ENCODE measurements at places on chromosomes 2 and 18.
A peak's percentile ranks its signal among the peaks of the same experiment; 100 is the strongest.

DNA sequence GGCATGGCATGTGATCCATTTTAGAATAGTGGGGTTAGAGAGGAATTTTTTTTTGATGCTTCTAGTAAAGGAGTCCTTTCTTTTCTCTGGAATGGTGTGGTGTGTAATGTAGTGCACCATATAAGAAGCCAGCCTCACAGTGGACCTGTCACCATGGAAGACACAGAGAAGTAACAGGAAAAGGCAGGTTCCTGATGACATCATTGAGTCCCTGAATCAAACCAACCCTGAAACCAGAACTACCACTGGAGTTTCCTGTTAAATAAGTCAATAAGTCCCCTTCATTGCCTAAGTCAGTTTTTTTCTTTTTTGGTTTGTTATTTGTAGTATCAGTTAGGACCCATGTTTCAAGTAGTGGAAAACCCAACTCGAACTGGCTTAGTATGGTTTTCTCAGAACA lies 11.9 kb downstream of the ADCYAP1 start:
- DNase-seq, result no peak

DNA sequence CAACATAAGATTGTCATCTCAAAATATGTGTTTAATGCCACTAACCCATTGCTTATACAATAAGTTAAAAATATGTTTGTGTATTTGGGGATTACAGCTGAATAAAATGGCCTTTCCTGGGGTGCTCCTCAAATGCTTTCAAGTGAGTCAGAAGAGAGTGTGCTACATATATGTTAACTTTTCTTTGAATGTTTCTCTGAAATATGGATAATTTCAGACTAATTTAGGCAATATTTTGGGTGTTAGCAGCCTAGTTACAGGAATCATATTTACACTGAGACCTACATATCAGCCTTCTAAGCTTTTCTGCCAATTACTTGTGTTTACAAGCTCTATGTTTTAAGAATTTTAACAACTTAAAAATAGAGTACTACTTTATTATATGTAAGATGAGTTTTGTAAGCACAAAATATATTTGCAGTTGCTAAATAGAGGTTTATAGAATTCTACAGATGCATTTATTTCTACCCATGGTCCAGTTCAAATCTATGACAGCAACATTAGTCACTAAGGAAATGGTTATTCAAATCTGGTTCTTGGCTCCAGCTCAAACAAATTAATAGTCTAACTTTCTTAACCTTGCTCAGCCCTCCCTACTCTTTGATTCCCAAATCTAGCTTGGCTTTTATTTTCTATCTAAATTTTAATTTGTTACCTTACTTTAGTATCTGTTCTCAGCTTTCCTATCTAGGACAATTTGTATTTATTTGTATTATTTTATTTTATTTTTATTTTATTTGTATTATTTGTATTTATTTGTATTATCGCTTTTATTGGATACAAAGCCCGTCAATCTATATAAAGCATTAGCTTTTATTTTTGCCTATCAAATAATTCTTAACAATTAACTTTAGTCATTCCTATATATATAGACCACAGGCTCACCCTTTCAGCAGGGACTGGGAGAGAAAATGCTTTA lies 48.9 kb downstream of the FSIP2 start:
- no peak for DNase-seq

DNA sequence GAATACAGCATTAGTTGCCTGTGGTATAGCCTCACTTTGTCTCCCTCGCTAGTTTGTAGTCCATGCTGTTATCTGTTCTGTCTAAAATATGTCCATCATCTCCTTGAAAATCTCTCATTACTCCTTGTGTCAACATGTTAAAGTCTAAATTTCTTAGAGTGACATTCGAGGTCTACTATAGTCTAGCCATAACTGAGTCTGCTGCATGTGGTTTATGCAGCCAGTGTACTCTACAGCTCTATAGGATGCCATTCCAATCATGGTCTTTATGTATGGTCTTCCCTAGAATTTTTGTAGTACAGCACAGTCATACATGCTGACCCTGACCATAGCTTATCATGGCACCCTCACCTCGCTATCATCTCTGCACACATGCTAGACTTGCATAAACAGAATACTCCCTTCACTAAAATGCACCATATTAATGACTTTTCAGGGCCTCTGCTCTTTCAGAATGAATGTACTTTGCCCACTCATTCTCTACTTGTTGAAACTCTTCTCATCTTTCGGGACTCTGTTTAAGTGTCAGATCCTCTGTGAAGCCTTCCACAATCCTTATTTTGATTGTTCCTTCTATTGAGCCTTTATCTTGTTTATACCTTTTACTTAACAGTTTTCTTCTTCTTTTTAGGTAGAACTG lies 12.8 kb downstream of the TANK start:
- no peak for DNase-seq

DNA sequence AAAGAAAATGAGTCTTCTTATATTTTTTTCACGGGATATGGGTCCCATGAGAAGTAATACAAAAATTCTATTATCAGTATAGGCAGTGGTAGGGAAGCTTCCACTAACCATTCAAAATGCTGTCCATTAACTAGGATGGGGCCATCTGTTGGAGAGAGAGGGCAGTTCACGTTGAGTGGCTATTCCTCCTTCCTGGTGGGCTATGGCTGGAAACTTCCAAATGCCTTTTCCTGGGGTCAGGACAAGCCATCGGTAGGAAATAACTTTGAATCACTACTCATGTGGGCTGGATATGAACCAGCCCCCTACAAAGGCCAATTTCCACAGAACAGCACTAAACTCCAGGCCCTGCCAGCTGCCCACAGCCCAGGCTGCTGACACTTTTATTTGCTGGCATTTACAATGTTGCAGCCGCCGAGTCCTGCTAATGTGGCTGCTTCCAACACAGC lies 156.1 kb upstream of the HNRNPA3 start:
- DNase-seq, result no peak

- no peak for DNase-seq
These were observed 209.9 kb downstream of the SEPTIN10 start for GRCh38 chr2:109403841-109404201.

DNA sequence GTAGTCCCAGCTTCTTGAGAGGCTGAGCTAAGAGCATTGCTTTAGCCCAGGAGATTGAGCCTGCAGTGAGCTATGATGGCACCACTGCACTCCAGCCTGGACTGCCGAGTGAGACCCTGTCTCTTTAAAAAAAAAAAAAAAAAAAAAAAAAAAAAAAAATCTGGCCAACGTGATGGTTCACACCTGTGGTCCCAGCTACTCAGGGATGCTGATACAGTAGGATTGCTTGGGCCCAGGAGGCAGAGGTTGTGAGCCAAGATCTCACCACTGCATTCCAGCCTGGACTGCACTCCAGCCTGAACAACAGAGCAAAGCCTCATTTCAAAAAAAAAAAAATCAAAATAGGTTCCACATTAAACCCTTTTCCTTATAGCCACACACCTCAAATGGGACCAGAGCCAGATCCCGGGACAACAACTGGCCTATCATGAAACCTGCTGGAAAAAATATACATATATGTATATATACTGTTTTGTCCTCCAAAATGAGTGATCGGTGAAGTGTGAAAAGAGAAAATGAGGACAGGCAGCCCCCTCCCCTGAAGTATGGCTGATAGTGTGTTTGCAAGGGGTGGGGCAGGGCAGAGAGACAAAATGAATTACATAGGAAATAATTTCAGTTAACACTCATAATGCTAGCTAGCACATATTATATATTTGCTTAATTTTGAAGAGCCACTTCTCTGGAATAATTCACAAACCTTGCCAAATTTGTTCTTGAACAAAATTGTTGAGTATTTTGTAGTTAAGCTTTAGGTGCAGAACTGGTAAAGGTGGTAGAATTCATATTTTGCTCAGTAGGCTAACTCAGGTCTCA lies 22.9 kb downstream of the MAPRE2 start:
- DNase-seq, result no peak

GRCh38 chr2:196099916-196100315 lies 31.3 kb upstream of the DNAH7 start:
- DNase-seq, result no peak

DNA sequence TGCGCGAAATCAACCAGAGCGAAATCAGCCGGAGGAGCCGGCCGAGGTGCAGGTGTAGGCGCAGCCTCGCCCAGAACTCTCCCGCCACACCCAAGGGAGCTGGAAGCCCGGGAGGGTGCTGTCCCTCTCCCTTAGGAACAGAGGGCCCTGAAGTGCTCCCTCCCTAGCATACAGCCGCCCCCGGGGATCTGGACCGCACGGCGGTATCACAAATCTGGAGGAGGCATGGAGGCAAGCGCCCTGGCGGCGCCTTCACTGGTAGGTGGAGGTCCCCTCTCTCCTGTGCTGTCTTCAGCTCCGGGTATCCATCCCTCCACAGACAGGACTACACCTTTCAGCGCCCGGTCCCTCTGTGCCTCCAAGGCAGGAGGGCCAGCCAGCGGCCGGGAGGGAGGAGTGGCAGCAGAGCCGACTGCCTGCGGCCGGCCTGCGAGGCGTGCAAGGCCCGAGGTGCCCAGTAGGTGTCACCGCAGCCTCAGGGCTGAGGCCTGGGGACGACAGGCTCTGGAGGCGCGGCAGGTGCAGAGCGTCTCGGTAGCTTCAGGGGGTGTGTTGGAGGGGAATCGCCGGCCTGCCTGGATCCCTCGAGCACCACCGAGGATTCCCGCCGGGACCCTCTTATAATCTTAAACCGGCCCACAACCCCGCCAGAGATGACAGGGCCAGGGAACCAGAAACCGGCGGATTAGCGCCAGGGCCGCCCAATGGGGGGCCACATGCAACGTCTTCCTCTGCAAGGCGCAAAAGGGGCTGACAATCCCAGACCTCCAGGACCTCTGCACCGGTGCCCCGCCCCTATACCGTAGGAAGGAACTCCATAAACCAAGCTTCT lies 2.8 kb downstream of the IHH start:
- DNase-seq, result peak; percentile 38

GRCh38 chr18:32422978-32423740 lies 47.5 kb downstream of the GAREM1 start:
- no peak for DNase-seq

All from stimulated activated CD8-positive, alpha-beta memory T cell treated with anti-CD3 and anti-CD28 coated beads, Interleukin-4, amount 100 ng/mL, for 4 hours (primary cell).